ENCODE measurements at places on chromosomes 3 and 15.
A peak's percentile ranks its signal among the peaks of the same experiment; 100 is the strongest.

- peaks cover 10% of the 10 kb centered on the region for H3K4me1 ChIP-seq
- no peaks in the 10 kb centered on the region for H3K27me3 ChIP-seq
- no peak for DNase-seq
- H3K27ac ChIP-seq, result peak overlapping the region; percentile 46
Observed at GRCh38 chr3:36895496-36896409, 49.1 kb downstream of the TRANK1 start.

- no peaks in the 10 kb centered on the region for H3K4me1 ChIP-seq
- H3K36me3 ChIP-seq, result no peaks in the 10 kb centered on the region
- H3K4me3 ChIP-seq, result no peak overlapping the region
- no peaks in the 10 kb centered on the region for H3K27me3 ChIP-seq
Observed at GRCh38 chr3:141080431-141080830, 29.3 kb downstream of the SPSB4 start.

- H3K4me3 ChIP-seq, result no peak overlapping the region
- no peak for DNase-seq
- peaks cover 27% of the 10 kb centered on the region for H3K4me1 ChIP-seq
- no peaks in the 10 kb centered on the region for H3K27me3 ChIP-seq
- H3K36me3 ChIP-seq, result no peaks in the 10 kb centered on the region
Observed at GRCh38 chr15:31469786-31470525, 143.3 kb downstream of the KLF13 start.

GRCh38 chr3:169278667-169279066, 384.8 kb downstream of the MECOM start:
- H3K27me3 ChIP-seq, result no peaks in the 10 kb centered on the region
- no peak overlapping the region for H3K4me3 ChIP-seq
- no peak overlapping the region for H3K27ac ChIP-seq
- no peaks in the 10 kb centered on the region for H3K4me1 ChIP-seq
- no peaks in the 10 kb centered on the region for H3K36me3 ChIP-seq

- no peaks in the 10 kb centered on the region for H3K4me1 ChIP-seq
- H3K36me3 ChIP-seq, result no peaks in the 10 kb centered on the region
Observed at GRCh38 chr3:147672035-147672434, 262.9 kb downstream of the ZIC1 start.

- H3K27ac ChIP-seq, result no peak overlapping the region
- no peaks in the 10 kb centered on the region for H3K36me3 ChIP-seq
- no peaks in the 10 kb centered on the region for H3K4me1 ChIP-seq
- no peak for DNase-seq
Observed at GRCh38 chr3:70231266-70231701, 81.2 kb downstream of the MDFIC2 start.

DNA sequence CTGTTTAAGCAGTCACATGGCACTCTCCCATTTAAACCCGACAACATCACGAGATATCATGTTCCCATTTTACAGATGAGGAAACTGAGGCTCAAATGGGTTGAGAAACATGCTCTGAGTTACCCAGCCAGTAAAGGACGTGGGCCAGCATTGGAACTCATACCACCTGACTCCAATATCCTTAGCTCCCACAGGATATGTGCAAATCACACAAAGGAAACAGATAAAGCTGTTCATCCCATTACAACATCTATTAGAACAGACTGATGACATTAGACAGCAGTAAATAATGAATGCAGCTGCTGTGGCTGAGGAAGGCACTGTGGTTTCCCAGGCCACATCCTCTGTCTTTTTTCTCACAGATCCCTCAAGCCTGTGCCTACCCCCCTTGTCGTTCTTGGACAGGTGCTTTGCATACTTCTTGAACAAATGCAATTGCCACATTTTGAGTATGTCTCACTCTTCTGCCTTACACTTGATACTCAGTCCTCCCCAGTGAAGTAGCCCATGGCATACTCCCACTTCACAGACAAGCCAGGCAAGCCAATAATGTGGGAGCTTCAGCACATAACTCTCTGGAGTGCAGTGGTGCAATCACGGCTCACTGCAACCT, 17.7 kb downstream of the FRMD4B start:
- H3K36me3 ChIP-seq, result no peaks in the 10 kb centered on the region
- no peak overlapping the region for H3K4me3 ChIP-seq
- no peak for DNase-seq
- no peaks in the 10 kb centered on the region for H3K4me1 ChIP-seq
- no peaks in the 10 kb centered on the region for H3K27me3 ChIP-seq

GRCh38 chr3:23325466-23326065, 122.4 kb downstream of the UBE2E2 start:
- H3K27me3 ChIP-seq, result no peaks in the 10 kb centered on the region
- H3K4me3 ChIP-seq, result no peak overlapping the region

- H3K27me3 ChIP-seq, result no peaks in the 10 kb centered on the region
- no peak overlapping the region for H3K27ac ChIP-seq
- H3K36me3 ChIP-seq, result no peaks in the 10 kb centered on the region
Observed at GRCh38 chr15:78359041-78359808, 19.1 kb downstream of the CRABP1 start.

DNA sequence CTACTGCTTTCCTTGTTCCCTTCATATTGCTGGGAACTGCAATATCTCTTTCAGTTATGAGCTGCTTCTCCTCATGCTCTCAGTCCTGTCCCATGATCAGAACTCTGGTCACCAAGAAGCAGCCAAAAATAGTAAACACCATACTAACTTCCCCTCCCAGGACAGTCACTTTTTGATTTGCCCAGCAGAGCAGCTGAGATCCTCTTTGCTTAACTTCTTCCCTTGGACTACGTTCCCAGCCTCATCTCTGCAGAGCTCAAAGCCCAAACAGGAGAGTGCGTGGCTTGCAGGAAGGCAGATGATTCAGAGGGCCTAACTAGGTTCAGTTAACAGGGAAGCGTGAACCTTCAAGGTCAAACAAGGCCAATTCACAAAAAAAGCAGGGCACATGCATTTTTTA, 153.2 kb downstream of the CTNNB1 start:
- no peaks in the 10 kb centered on the region for H3K4me1 ChIP-seq
- no peak overlapping the region for H3K27ac ChIP-seq
- no peak overlapping the region for H3K4me3 ChIP-seq
- no peaks in the 10 kb centered on the region for H3K27me3 ChIP-seq
- DNase-seq, result no peak
- H3K36me3 ChIP-seq, result no peaks in the 10 kb centered on the region

GRCh38 chr3:178140531-178141304, 395.5 kb upstream of the KCNMB2 start:
- H3K27me3 ChIP-seq, result no peaks in the 10 kb centered on the region
- no peak overlapping the region for H3K27ac ChIP-seq
- no peak overlapping the region for H3K4me3 ChIP-seq
- no peaks in the 10 kb centered on the region for H3K36me3 ChIP-seq
- DNase-seq, result no peak
- H3K4me1 ChIP-seq, result no peaks in the 10 kb centered on the region

GRCh38 chr3:193241716-193242115, 694 bp downstream of the PLAAT1 start:
- no peak for DNase-seq
- H3K27ac ChIP-seq, result no peak overlapping the region
- no peak overlapping the region for H3K4me3 ChIP-seq

- H3K36me3 ChIP-seq, result no peaks in the 10 kb centered on the region
- H3K4me3 ChIP-seq, result no peak overlapping the region
- H3K27ac ChIP-seq, result no peak overlapping the region
- no peaks in the 10 kb centered on the region for H3K4me1 ChIP-seq
- no peak for DNase-seq
Observed at GRCh38 chr3:186166491-186167288, 57.8 kb upstream of the ETV5 start.
